ENCODE measurements at places on chromosomes 2 and 18.

GRCh38 chr2:101116841-101117552, 34.2 kb downstream of the TBC1D8 start:
- DNase-seq = no peak

DNA sequence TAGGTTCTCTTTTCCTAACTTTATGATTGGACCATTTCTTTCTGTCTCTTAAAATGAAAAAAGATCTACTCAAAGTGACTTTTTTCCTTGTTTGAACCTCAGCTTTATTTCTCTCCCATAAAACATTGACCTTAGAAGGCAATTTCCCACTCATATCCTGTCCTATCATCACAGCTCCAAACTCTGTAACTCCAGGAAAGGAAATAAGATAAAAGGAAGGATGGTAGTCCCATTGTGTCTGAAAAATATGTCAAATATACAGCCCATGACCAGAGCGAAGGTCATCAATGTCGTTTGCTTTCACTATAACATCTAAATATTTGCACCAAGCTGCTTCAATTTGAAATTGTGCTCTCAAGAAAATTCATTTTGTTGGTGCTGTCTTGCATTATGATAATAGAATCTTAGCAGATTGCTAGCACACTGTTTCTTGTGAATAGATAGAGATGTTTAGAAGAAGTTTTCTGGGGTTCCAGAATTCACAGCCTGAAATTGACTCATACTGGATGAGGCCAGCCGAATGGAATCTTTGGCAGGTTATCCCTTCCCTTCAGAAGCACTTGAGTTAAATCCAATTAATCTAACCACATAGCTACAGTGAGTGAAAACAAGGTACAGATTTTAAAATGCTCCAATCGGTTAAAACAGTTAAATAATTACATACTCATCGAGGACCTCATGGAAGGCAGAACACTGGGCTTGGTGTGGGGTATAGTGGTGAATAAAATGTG, 95.1 kb downstream of the CRIM1 start:
- DNase-seq = no peak

DNA sequence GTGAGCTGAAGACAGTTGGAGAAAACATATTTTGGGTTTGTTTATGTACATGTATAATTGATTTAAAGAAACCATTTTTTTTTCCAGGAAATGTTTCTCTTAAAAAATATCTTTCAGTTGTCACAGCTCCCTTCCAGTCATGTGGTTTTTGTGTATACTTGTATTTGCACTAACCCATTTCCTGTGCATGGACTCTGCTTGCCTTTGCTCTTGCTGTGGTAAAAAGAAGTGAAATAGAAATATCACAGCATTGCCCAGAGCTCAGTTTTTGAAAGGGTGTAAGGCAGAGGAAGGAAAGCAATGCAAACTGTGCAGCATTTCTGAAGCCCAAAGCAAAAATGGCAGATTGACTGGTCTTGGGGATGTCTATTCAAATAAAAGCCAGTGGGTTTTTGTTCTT, 10.4 kb upstream of the DOCK10 start:
- DNase-seq = no peak

DNA sequence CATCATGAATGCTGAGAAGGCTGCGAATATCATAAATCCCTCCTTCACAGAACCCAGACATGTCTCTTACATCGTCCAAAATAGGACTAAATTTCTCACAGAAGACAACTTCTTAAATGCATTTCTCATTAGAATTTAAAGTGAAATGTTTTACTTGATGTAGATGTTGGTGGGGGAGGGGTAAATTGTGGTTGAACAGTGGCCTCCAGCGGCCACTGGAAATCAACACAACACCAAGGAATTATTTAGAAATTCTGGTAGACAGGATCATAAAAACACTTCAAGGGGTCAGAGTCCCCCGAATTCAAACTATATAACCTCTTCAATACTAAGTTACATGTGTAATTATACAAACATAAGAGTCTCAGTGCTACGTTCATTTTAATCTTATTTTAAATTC, 135.9 kb downstream of the ABCA12 start:
- no peak for DNase-seq

DNA sequence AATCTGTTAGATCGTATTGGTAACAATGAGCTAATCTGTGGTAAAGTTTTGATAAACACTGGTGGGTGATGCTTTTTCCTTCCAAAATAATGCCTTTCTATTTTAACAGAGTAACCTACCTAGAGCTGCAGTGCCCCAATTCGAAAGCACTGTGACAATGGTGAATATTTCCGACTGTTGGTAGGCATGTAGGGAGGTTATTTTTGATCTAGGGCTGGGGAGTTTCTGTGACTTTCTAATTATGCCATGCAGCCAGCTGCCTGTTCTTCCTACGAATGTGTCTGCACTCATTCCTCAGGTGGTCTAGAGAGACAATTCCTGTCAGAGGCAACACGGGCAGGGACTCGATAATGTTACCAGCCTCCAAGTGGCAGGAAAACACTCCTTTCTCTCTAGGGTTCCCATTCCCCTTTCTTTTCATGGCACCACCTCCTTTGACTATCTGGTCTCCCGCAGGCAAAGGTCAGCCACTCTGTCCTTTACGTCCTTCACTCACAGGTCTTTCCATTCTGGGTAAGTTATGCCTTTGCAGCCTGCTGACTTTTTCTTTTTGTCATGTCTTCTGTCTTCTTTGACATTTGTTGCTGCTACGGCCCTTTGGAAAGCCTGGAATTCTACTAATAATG, 167.2 kb upstream of the MGAT5 start:
- DNase-seq = no peak

DNA sequence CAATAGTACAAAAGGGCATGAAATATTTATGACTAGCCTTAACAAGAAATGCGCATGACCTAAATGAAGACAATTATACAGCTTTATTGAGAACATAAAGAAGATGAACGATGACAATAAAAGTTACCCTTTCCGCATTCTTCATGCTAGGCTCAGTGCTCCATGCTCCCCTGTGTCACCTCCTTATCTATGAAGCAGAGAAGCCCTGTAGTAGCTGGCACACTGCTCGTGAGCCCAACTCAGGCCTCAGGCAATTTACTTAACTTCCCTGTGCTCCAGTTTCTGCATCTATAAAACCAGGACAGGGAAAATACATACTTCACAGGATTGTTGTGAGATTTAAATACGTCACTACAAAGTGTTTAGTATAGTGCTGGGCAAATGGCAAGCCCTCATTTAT, 34.5 kb upstream of the NABP1 start:
- no peak for DNase-seq

DNA sequence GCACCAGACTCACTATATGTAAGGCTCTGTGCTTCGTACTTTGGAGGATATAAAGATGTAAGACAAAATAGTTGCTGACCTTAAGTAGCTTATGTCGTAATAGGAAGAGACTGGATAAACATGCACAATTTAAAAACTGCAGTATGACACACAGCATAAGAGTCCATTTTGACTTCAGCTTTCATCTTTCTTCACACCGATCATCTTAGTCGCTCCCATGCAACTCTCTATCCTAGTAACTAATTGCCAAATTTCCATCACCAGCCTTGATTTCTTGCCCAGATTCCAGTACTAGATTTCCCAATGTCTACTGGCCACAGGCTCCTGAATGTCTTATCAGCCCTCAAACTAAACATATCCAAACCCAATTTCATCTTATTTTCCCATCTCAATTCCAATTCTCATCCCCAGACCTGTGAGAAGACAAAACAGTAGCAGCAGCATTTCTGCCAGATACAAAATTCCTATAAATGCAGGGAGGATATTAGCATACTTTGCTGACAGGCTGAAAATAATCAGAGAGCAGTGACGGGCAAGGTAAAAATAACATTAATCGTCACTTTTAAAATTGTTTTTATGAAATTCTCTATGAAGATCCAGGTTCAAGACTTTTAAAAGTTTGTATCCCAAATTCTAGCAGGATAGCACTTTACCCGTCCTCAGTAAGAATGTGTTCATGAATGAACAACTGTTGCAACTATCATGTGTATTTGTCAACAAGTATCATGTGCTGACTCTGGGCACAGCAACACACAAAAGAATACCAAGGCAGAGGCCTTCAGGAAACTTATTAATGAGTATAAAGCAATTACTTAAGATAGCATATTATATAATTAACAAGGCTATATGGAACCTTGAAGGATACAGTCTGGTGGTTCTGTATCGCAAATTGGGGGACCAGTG, 42.2 kb downstream of the KIDINS220 start:
- no peak for DNase-seq

DNA sequence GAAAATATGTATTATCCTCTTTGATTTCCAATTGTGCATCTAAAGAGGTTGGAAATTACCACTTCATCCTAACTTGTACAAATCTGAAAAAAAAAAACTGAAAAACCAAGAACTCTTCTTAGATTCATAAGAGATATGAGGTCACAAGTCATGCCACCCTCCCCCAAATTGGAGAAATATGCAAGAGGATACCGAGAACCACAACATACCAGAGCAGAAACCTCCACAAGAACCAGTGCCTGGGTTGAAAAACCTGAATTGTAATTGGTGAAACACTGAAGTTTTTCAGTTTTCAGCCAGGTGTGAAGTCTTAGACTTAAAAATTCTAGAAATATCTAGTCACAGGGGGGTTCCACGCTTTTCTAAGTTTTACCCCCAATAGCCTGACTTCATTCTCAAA, 1029.5 kb upstream of the LRRTM1 start:
- no peak for DNase-seq

All from activated T-helper 1 cell treated with Interleukin-2 at 50 U/mL for 16 hours (primary cell).